ENCODE measurements at places on chromosomes 7 and 10.

DNA sequence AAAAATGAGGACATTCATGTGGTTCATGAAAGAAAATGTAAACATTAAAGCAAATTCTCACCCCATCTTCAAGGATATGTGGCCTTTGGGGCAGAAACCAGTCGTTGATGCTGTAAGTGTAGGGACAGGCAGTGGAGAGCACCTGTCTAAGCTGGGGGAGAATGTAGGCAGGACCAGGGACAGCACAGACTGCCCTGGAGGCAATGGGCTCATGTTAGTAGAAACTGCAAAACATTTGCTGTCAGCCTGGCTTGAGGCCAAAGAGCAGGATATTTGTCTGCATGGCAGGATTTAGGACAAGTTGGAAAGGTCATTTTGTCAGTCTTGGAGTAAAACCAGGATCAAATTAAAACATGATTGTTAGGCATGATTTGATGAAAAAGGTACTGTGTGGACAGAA lies 211.6 kb upstream of the AGK start:
- no peak for ATAC-seq

DNA sequence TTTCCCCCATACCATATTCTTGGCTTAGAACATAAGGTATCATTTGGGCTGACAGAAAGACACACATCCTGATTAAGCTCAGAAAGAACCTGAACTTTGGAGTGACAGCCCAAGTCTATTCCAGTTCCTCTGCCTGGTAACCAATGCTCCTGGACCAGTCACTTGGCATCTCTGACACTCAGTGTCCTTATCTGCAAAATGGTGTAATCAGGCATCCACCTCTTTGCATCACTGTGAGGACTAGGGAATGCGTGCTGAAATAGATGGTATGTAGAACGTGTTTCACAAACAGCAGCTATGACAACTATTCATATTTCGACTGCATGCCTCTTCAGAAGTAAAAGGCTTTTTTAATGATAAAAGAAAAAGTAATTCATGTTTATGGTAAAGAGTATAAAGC lies 26.2 kb upstream of the PIK3AP1 start:
- ATAC-seq = no peak

DNA sequence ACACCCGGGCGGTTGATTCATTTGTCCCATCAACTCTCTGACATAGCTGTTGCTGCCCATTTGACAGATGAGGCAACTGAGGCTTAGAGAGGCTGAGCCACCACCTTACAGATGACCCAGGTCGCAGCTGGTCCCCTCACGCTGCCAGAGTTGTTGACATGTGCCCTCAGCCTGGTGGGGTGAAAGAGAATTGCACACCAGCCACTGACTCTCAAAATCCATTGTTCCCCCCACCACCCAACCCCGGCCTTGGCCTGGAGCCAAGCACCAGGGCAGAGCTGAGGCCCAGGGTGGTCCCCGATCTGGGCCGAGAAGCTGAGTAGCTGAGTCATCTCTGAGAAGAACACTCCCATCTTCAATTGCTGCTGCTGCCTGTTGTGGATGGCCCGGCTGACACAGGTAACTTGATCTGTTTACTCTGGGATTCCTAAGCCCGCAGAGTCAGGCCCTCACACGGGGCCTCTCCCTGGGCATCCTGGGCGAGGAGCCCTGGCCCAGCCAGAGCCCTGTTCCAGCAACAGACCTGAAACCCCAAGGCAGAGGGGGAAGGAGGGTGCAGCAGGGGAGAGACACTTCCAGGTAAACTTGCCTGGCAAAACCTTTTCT lies 27.5 kb downstream of the PVRIG start:
- no peak for ATAC-seq

DNA sequence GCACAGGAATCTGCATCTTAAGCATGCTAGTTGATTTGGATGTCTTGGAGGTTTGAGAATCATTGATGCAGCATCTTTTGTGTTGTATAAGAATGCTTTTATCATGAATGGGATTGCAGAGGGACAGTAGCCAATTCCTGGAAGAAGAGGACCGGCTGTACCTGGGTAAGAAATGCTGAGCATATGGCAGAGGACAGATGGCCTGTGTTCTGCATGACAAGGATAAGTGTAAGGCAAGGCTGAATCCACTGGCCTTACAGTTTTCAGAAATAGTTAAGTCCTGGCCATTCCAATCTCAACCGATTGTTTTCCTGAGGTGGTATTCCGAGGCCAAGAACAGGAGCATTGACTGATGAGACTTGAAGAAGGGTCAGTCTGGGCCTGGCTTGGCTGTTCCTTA lies 24.4 kb upstream of the KBTBD2 start:
- ATAC-seq = no peak

GRCh38 chr10:26706206-26706605 lies 8.7 kb downstream of the PDSS1 start:
- ATAC-seq = no peak

- ATAC-seq = no peak
Measured at GRCh38 chr10:23469596-23470237, 30.8 kb downstream of the OTUD1 start.
